ENCODE measurements at places on chromosomes 1 and 21.

DNA sequence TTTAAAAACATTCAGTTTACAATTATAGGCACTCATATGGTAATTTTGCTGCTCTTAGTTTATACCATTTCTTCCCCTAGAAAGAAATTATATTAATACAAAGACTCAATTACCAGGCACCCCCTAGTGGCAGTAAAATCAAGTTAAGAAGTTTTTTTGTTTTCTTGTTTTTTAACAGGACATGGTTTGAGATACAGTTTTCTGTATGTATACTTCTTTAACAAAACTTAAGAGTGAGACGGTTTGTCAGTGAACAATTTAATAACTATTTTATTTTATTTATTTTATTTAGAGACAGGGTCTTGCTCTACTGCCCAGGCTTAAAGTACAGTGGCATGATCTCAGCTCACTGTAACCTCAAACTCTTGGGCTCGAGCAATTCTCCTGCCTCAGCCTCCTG lies 224.6 kb downstream of the FAF1 start:
- peak; percentile 45 for DNase-seq

DNA sequence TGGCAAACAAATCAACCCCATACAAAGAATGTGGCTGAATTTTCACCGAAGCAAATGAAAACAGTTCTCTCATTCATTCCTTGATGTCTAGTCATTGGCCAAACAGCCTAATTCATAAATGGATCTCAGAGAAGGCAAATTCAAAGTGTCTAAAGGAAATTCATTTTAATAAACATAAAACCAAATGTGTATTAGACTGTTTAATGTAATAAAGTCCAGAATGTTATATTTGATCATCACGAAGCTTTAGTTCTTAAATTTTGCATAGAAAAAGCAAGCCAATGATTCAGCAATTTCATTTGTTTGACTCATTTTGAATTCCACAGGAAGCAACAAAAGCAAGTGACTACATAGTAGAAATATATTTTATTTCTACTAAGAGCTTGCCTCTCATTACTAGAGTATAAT lies 379.2 kb upstream of the ADAMTS5 start:
- peak; percentile 3 for DNase-seq

DNA sequence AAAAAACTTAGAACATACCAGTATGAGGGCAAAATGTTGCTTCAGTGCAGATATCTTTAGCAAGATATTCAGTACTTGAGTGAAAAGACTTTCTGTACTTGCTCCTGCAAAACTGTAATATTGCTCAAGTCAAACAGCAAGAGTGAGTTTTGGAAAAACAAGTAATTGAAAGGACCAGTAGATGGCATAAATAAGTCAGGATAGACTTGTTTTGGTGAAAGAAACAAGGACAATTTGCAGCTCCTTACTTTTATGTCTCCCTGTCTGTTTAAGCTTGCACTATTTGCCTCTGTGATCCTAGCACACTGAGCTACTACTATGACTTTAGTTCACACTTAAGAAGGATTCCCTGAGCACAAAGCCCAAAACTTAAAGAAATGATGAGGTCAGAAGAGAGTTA lies 39.1 kb downstream of the IFI44 start:
- peak; percentile 28 for DNase-seq

GRCh38 chr1:65177457-65177856 lies 29.5 kb downstream of the AK4 start:
- peak; percentile 12 for DNase-seq

- DNase-seq: no peak
These were observed 48.6 kb downstream of the WDR4 start for GRCh38 chr21:42830456-42831455.

DNA sequence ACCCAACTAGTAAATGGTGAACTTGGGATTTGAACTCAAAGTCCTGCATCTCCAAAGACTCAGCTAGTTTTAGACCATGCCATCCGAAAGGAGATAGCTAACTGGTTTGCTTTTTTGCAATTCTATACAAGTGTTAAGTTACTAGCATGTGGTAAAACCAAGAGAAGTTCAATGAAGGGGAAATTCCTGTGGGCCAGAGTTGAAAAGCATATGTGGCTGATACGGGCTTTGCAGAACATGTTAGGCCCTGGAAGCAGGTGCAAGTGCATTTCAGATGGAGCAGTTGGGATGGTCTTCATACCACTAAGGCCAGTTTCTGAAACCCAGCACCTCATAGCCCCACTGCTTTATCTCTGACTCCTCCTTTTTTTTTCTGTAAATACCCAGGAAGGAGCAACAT lies 620.9 kb downstream of the PLPP3 start:
- DNase-seq: no peak

- DNase-seq: no peak
These were observed 139.4 kb downstream of the RUNX1 start for GRCh38 chr21:34909492-34910292.

DNA sequence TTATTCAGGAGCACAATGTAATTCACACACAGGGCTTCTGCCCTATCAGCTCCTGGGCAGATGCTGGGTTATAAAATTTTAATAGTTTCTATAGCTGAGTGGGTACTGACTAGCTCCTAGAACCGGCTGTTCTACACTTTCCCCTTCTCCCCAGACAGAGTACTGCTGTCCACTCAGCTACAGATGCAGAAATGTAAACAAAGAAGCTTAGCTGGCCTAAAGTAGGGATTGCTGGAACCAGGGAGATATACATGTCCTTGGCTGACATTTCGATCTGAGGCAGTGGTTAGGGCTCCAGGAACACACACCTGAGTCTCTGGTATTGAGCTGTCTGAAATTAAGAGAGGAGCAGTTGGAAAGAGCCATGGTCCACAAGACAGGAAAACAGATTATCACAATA lies 211.5 kb upstream of the USP24 start:
- DNase-seq: no peak

- peak; percentile 70 for DNase-seq
These were observed 6.5 kb upstream of the ATP1A2 start for GRCh38 chr1:160108888-160109662.

DNA sequence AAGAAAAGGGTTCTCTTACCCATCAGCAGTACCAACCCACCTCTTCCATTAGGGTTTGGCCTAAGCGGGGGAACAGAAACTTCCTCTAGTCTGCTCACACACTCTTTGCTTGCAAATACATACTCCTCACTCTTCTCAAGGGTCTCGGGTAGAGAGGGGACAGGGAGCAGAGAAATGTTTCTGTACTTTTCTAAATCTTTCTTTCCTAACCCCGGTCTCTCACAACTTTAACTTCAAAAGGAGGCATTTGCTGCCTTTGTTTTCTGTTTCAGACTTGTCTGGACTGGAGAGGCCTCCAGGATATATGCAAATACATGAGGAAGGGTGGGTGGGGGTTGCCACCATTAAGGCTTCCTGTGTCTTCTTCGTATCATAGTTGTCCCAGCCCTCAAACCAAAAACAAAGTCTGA lies 10.5 kb upstream of the LAX1 start:
- DNase-seq: no peak

DNA sequence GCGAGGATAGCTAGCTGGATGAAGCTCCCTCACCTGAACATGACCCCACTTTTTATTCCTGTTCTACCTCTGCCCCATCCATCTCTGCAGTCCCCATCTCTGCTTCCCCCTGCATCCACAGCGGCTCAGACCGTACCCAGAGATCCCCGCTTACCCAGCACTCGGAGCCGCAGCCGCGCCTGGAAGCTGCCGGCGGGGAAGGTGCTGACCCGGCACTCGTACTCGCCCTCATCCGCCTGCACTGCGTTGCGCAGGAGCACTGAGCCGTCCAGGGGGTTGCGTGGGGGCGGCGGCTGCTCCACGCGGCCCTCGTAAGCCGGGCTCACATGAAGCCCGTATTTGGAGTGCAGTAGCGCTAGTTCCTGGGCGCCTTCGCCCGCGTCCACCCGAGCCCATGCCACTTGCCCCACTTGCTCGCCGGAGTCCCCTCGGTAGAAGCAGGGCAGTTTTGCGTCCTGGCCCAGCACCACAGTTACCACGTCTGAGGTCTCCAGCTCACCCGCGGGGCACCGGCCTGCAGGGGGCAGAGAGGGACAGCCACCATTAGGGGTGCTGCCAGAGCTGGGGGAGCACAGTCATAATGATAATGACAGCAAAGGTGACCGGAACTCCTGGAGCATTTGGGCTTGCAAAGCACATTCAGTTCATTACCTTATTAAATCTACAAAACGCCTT lies 9.8 kb downstream of the NECTIN4 start:
- no peak for DNase-seq

GRCh38 chr21:27713154-27714109 lies 746.5 kb upstream of the ADAMTS5 start:
- DNase-seq: no peak

- no peak for DNase-seq
These were observed 95.2 kb downstream of the NPHP4 start for GRCh38 chr1:5896706-5897660.

- DNase-seq: no peak
These were observed 70.6 kb upstream of the PUM1 start for GRCh38 chr1:31135973-31136600.

DNA sequence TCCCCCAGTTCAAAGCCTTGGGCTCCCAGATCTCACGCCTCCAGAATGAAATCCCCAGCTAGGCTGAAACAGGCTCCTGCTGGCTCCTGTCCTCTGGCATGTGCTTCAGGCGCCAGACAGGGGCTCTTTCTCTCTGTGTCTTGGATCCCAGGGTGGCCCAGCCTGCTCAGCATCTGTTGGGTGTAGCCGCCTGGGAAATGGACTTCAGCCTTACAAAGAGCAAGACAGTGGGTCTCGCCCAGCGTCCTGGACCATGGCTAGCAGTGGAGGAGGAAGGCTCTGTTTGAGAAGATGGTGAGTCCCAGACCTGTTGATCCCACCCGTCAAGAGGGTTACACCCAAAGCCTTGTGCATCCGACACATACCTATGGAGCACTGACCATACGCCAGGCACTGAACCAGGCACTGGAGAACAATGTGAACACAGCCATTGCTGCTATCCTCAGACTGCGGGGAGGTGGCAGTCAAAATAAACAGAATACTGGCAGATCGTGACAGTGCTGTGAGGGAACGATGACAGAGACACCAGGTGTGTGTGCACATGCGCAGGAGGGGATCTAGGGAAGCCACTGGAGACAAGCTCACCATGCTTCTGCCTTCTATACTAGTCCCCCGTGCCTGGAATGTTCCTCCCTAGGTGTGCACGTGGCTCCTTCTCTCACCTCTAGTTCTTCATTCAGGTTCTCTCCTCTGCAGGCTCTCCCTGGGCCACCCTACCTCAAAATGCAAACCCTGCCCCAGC lies 93.0 kb upstream of the GCLM start:
- DNase-seq: no peak

- DNase-seq: no peak
These were observed 114.9 kb downstream of the SEC16B start for GRCh38 chr1:177854951-177855350.

- no peak for DNase-seq
These were observed 35.3 kb downstream of the ATF3 start for GRCh38 chr1:212643877-212644276.

DNA sequence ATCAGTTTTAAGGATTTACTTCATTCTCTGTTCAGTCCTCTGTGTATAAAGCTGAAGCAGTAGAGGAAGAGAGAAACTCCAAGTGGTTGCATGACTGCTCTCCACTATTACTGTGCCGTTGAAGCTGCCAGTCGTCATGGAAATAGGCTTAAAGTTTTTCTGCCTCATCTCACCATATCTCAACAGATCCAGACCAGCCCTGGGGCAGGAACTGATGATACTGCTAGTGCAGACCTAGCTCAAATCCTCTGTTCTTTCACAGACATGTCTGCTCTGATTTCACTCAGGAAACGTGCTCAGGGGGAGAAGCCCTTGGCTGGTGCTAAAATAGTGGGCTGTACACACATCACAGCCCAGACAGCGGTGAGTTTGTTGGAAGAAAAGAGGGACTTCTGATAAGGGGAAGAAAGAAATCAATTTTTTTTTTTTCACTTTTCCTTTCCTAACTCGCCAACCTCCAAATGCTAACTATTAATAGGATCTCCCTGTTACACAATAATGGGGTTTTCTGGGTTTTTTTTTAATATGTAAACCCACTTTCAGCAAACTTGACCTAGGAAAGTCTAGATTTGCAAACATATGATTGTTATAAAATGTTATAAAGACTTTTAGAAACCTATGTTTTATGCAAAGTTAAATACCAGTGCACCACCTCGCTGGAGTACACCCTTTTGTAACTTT lies 22.2 kb upstream of the STRIP1 start:
- no peak for DNase-seq

GRCh38 chr1:29515170-29515955 lies 279.0 kb downstream of the PTPRU start:
- no peak for DNase-seq

- no peak for DNase-seq
These were observed 1183.2 kb upstream of the B3GALT2 start for GRCh38 chr1:194369622-194370021.

DNA sequence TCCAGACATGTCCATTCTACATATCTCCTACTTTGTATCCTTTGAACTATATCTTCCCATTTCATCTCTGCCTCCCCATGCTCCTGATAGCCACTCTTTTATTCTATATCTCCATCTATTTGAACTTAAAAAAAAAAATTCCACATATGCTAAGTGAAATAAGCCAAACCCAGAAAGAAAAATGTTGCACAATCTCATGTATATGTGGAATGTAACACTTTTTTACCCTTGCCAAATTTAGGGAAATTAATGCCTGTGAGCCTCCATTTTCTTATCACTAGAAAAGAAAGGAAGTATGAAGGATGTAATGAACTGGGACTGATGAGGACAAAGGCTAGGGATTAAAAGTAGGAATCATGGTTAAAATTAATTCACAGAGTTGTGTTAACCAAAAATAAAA lies 53.5 kb downstream of the RGS13 start:
- no peak for DNase-seq

GRCh38 chr1:125086611-125087010 lies 3901.8 kb downstream of the SRGAP2C start:
- no peak for DNase-seq

GRCh38 chr1:221823561-221823960 lies 81.7 kb upstream of the DUSP10 start:
- DNase-seq: no peak

GRCh38 chr1:207088701-207089626 lies at the start of gene C4BPB:
TSS of gene C4BPB (plus strand) at chr1:207088860. CDS start at chr1:207089532, 672 bp downstream.
- no peak for DNase-seq

DNA sequence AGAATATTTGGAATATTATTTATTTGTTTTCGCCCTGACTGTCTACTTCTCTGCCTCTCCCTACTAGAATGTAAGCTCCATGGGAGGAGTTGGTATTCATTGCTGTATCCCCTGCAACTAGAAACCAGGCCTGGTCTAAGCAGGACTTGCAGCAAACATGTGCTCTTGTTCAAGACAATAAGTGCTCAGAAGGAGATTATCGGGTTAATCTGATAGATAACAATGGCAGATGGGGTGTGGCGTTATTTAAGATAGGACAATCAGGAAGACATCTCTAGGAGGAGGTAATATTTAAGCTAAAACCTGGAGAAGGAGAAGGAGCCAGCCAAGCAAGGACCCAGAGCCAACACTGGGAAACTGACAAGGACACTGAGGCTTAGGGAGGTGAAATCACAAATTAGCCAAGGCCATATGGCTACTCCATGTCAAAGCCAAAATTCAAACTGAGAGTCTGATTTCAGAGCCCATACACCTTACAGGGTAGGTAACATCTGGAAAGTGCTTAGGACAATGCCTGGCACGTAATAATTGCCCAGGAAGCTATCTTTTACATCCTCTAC lies 41.5 kb downstream of the STYXL2 start:
- no peak for DNase-seq

GRCh38 chr1:101060992-101061391 lies 35.4 kb upstream of the DPH5 start:
- DNase-seq: no peak

GRCh38 chr1:54384471-54384870 lies 21.7 kb downstream of the SSBP3 start:
- no peak for DNase-seq
